ENCODE measurements at places on chromosomes 1 and 21. TPM values are rescaled to one million over a fixed set of nuclear protein-coding genes. Genes with fewer than 3 reads are reported as not detected.

Gene EDARADD
- 0.24 TPM for total RNA-seq

Gene SLC2A5
- total RNA-seq, result 2.0 TPM

GRCh38 chr1:107430540-107431228, 289.8 kb downstream of the NTNG1 start:
- no peak for DNase-seq

GRCh38 chr1:228277491-228278431, 69.9 kb downstream of the OBSCN start:
- DNase-seq, result peak; percentile 80
